ENCODE measurements at places on chromosomes 1 and 21.
A peak's percentile ranks its signal among the peaks of the same experiment; 100 is the strongest.

DNA sequence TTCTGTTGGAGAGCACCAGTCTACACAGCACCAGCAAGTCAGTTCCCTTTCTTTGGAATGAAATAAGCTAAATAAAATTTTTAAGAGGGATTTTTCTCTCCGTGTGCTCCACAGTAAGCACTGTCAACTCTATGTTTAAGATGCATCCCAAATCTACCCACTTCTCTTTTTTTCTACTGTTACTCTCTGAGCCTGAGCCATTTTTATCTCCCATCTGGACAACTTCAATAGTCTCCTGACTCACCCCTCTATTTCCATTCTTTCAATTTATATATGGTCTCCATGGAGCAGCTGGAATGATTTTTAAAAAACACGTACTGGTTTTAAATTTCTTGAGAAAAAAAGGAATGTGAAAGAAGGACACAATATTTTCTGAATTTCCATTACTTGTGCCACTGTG, 24.7 kb upstream of the CCT8 start:
- no peaks in the 10 kb centered on the region for H3K4me1 ChIP-seq
- no peaks in the 10 kb centered on the region for H3K36me3 ChIP-seq
- no peak for DNase-seq
- H3K27me3 ChIP-seq = no peaks in the 10 kb centered on the region
- no peak overlapping the region for H3K27ac ChIP-seq

- no peak for DNase-seq
- no peaks in the 10 kb centered on the region for H3K36me3 ChIP-seq
- no peaks in the 10 kb centered on the region for H3K27me3 ChIP-seq
- H3K4me1 ChIP-seq = peaks cover 13% of the 10 kb centered on the region
Measured at GRCh38 chr1:28927648-28928313, 13.4 kb downstream of the EPB41 start.

DNA sequence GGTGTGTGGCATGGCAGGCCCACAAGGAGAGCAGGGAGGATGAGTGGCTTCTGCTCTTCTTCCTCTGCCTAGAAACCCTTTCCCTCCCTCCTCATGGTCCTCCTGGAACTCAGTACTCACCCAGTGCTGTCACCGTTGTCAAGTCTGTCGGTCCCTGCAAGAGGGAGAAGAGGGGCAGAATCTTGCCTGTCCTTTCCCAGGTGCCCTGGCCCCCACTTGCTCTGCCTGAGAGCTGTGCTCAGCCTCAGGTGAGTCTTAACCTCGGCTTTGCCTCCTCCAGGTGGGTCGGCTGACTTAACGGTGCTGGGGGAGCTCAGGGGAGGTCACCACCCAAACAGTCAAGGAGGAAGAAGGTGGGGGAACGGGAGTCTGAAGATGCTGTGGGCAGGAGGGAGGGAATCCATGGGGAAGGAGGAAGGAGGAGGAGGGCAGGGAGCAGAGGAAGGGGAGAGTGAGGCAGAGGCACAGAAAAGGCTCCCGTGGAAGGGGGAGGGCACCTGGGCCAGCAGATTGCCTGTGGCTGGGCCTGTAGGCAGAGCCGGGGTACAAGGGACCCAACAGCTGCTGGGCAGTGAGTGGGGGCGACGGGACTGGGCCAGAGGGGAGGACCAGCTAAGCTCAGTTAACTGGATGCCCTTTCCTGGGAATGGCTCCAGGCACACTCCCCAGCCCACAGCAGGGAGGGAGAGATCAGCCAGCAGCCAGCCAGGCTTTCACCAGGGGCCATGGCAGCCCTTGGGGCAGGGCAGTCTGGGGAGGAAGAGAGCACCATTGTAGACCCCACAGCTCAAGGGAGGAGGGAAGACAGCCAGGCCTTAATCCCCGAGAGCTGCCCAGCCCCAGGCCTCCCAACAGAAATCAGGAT, 26.3 kb downstream of the CTNNBIP1 start:
- no peak overlapping the region for H3K4me3 ChIP-seq
- no peaks in the 10 kb centered on the region for H3K4me1 ChIP-seq
- no peak for DNase-seq
- no peaks in the 10 kb centered on the region for H3K36me3 ChIP-seq
- no peaks in the 10 kb centered on the region for H3K27me3 ChIP-seq

DNA sequence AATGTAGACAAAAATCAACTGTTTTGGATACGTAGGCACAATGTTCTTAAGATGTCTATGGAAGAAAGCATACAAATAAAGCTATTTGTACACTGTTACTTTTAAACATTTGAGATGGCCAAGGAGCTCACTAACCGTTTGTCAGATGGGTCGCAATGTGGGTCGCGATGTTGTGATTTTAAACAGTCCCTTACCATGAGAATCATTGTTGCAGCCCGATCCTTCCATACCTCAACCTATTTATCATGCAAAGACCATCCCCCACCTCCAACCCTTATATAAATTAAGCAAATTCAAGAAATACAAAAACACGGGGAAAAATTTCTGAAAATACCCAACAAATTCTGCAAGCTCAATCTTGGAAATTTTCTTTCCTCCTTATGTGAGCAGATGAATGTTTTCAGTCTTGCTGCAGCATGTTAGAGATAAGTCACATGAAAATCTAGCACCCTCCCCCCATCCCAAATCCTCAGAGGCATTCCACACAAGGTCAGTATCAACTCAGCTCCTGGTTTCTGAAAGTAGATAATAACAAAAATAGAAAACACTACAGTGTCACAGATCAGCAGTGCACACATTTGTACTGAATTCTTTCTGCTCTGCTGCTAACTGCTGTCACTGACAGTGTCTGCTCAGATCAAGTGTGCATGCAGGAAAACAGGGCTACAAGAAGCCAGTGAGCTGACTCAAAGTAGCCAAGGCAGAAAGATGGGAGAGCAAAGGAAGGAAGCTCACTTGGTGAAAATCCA, 92.9 kb upstream of the TTC39A start:
- peaks cover 30% of the 10 kb centered on the region for H3K4me1 ChIP-seq
- peaks cover 10% of the 10 kb centered on the region for H3K36me3 ChIP-seq
- no peak for DNase-seq
- H3K4me3 ChIP-seq = no peak overlapping the region

DNA sequence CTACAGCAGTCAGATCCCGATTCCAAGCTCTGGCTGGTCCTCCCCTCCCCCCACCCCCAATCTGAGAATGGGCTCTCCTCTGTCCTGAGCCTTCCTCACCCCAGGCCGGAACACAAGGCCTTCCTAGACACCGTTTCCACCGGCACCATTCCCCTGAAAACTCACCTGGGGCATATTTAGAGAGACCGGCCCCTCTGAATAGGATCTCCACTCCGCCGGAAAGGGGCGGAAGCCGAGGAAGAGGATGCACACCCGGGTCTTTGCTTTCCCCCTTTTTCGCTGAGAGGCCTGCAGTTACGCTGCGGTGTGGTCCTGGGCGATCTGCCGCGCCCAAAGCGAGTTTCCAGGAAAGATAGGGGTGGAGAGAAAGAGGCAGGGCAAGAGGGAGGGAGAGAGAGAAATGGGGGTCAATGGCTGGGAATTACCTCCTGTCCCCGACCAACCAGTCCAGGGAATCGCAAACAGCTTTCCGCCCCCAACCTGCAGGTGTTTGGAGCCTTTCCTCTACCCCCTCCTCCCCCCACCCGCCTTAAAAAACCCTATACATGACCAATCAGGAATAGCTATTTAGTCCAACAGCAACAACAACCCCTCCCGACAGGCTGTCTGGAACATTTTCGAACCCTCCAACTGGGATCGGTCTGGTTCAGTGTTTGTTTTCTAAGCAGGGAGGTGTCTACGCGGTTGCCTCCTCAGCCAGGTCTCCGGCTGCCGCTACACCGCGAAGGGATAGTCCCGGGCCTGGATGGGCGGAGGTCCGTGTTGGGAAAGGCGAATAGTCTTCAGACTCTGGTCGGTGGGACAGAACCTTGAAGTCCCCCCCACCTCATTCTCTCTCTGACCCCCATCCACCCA, 2.8 kb downstream of the TAL1 start:
- no peak overlapping the region for H3K27ac ChIP-seq
- peaks cover 37% of the 10 kb centered on the region for H3K4me1 ChIP-seq
- H3K27me3 ChIP-seq = peaks cover 11% of the 10 kb centered on the region
- peak overlapping the region; percentile 49 for H3K4me3 ChIP-seq

DNA sequence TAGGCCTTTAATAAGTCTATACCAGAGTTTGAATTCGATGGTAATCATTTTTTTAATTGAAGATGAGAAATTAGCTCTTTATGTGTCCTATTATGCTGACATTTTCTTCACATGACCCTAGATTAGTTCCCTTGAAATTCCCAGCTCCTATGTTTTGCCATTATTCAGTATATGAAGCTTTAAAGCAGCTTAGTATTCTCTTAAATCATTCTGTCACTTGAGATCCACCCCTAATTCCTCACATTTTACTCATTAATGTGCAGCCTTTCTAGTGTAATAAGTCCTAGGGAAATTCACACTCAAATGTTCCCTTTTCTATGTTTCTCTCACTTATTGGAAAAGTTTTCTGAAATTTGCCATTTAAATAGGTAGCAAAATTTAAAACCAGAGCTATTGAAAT, 704.5 kb upstream of the B3GALT2 start:
- H3K27me3 ChIP-seq = no peaks in the 10 kb centered on the region
- no peaks in the 10 kb centered on the region for H3K36me3 ChIP-seq
- H3K27ac ChIP-seq = no peak overlapping the region
- H3K4me1 ChIP-seq = no peaks in the 10 kb centered on the region
- H3K4me3 ChIP-seq = no peak overlapping the region

DNA sequence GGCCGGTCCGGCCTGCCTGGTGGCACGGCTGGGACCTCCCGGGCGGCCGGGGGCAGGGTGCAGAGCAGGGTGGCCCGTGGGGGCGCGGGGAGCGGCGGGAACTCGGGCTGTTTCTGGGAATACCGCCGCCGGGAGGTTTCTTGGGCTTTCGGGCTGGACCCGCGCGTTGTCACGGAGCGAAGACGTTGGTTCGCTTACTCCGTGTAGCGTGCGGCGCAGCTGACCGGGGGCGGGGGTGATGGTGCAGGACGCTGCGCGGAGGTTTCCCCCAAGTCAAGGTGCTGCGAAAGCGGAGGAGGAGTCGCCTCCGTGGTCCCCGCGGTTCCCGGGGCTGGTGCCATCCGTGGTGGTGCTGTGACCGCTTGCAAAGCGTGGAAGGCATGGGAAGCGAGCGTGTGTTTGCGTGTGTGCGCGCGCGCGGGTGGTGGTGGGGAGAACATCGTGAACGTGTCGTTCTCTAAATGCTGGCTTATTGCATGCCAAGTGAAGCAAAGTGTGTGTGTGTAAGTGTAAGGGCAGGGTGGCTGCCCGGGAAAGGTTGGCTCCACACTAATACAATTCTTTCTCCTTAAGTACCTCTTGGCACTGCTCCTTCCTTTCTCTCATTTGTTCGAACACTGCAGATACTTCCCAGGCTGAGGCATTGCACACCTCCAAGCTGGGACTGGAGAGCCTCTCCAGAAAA, 1.1 kb downstream of the RYR2 start:
- H3K4me1 ChIP-seq = peaks cover 53% of the 10 kb centered on the region
- peaks cover 5% of the 10 kb centered on the region for H3K27me3 ChIP-seq
- peak; percentile 25 for DNase-seq
- peak overlapping the region; percentile 86 for H3K4me3 ChIP-seq
- no peaks in the 10 kb centered on the region for H3K36me3 ChIP-seq

DNA sequence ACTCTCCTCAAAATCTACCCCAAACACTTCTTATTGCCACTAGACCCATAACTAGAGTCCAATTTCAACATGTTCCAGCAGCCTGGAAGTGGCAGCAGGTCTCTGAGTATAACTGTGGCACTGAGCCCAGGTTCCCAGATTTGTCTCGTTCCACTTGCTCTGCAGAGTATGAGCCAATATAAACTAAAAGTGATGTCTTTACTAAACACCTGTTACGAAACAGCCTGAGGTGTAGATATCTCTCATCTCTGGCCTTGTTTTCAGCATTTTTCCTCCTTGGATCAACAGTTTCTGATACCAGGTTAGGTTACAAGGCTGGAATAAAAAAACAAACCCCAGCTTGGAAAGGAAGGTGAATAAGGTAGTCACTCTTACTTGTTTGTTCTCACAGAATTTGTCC, 25.2 kb upstream of the PRDX6 start:
- no peaks in the 10 kb centered on the region for H3K4me1 ChIP-seq
- no peaks in the 10 kb centered on the region for H3K27me3 ChIP-seq
- H3K4me3 ChIP-seq = no peak overlapping the region
- no peak for DNase-seq
- H3K36me3 ChIP-seq = no peaks in the 10 kb centered on the region

GRCh38 chr1:227541796-227542152, 21.6 kb upstream of the ZNF678 start:
- H3K27ac ChIP-seq = peak overlapping the region; percentile 63
- no peak for DNase-seq
- H3K4me3 ChIP-seq = peak overlapping the region; percentile 99
- H3K27me3 ChIP-seq = no peaks in the 10 kb centered on the region

GRCh38 chr21:15457965-15458364, 271.8 kb upstream of the USP25 start:
- H3K27me3 ChIP-seq = no peaks in the 10 kb centered on the region
- no peaks in the 10 kb centered on the region for H3K36me3 ChIP-seq
- no peak for DNase-seq
- H3K4me1 ChIP-seq = no peaks in the 10 kb centered on the region
- no peak overlapping the region for H3K4me3 ChIP-seq
- H3K27ac ChIP-seq = no peak overlapping the region

- H3K4me1 ChIP-seq = no peaks in the 10 kb centered on the region
- no peaks in the 10 kb centered on the region for H3K36me3 ChIP-seq
- H3K27ac ChIP-seq = no peak overlapping the region
- DNase-seq = no peak
- H3K27me3 ChIP-seq = no peaks in the 10 kb centered on the region
- H3K4me3 ChIP-seq = no peak overlapping the region
Measured at GRCh38 chr1:72481420-72481970, 199.2 kb upstream of the NEGR1 start.

- no peaks in the 10 kb centered on the region for H3K27me3 ChIP-seq
- H3K4me3 ChIP-seq = no peak overlapping the region
- peak overlapping the region; percentile 30 for H3K27ac ChIP-seq
- peaks cover 35% of the 10 kb centered on the region for H3K4me1 ChIP-seq
Measured at GRCh38 chr1:32861904-32862695, 8.6 kb downstream of the FNDC5 start.

GRCh38 chr21:26421724-26422123, 151.4 kb downstream of the CYYR1 start:
- no peak for DNase-seq
- H3K4me3 ChIP-seq = no peak overlapping the region
- no peaks in the 10 kb centered on the region for H3K36me3 ChIP-seq

DNA sequence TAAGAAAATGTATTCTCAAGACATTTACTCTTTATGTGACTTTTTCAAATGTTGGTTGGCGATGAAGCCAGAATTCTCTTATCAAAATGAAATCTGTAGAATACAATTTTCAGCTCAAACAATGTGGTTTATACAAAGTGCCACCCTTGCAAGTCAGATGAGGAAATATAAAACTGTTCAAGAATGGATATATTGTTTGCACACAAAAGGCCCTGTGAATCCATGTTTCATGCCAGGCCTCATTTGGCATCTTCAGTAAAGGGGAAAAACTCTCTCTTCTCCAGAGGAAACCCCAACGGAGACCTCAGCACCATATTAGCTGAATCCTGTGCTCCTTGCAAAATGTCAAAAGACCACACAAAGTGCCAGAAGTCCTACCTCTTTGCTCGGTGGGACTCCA, 310.4 kb downstream of the RRAGC start:
- DNase-seq = no peak
- H3K27ac ChIP-seq = no peak overlapping the region
- H3K4me1 ChIP-seq = no peaks in the 10 kb centered on the region
- no peak overlapping the region for H3K4me3 ChIP-seq
